Brain microvascular endothelial cell (primary cell): ENCODE measurements at places on chromosomes 6 and 20.

GRCh38 chr6:49743429-49743828, 759 bp downstream of the CRISP3 start:
- DNase-seq = no peak

DNA sequence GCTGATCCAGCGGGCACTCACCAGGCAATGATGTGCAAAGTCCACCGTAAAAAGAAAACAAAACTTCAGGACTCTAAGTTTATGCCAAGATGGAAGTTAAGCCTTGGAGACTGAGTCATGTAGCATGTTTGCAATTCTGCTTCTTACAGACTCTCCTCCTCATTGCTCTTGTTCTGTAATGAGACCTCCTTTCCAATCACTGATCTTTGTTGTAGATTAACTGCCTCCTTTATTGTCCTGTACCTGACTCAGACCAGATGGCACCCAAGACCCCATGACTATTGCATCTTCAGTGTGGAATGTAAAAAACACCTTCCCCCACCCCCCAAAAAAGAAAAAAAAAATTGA, 11.2 kb downstream of the NEU1 start:
- no peak for DNase-seq

DNA sequence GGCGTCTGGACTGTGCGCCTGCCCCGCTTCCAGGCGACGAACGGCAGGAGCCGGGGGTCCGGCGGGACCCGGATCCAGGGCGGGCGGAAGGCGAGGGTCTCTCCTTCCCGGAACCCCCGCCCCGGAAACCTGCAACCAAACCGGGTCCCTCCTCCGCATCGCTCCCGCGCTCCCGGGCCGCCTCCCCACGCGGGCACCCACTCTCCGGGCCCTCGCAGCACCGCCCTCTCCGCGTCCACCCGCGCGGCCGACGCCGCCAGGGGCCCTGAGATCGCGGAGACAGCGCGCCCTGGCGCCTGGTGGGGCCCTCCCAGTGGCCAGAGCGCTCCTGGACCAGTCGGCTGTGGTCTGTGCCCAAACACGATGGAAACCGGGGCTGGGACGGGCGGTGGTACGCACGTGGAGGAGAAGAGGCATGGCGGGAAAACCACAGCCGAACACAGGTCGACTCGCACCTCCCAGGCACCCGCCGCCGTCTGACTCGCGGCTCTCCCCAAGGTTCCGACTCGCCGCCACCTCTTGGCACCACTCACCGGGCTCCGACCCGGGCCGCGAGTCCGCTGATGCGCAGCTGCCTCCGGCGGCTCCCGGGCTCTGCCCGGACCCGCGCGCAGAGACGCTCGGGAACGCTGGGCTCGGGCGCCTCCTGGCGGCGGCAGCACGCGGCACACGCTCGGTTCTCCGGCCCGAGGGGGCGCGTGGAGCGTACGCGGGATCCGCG, 7.9 kb downstream of the NKX2-2 start:
- DNase-seq = no peak

- no peak for DNase-seq
Observed at GRCh38 chr6:32685603-32686002, 19.1 kb upstream of the HLA-DQB1 start.

DNA sequence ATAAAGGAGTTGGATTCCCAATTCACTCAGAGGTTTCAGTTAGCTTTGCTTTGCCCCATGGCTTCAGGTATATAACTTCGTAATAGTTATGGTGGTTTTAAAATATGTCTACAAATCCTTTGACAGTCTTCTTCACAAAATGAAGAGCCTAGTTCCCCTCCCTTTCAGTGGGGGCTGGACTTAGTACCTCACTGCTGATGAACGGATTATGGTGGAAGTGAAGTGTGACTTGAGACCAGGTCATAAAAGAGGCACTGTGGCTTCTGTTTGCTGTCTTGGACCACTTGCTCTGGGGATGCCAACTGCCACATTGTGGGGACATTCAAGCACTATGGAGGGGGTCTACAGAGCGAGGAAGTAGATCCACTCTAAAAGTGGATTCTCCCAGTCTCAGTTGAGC, 47.5 kb upstream of the NUP153 start:
- DNase-seq = no peak

- no peak for DNase-seq
Observed at GRCh38 chr20:36850759-36851158, 25.2 kb upstream of the TLDC2 start.

DNA sequence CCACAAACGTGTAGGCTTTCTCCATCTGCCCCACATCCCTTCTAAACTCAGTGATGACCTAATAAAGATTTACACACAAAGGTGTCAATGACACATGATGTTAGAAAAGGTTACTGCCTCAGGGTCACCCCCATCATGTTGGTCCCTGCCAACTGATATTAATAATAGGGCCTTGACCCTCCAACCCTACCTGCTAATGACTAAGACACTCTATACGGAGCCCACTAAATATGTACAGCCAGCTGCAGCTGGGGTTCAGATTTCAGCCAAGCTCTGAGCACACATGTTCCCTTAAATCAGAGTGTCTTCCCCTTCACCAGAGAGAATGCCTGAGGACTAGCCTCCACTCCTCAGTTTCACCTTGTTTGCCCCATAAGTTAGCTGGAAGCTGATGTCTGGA, 67.4 kb upstream of the SNRPB2 start:
- DNase-seq = no peak

DNA sequence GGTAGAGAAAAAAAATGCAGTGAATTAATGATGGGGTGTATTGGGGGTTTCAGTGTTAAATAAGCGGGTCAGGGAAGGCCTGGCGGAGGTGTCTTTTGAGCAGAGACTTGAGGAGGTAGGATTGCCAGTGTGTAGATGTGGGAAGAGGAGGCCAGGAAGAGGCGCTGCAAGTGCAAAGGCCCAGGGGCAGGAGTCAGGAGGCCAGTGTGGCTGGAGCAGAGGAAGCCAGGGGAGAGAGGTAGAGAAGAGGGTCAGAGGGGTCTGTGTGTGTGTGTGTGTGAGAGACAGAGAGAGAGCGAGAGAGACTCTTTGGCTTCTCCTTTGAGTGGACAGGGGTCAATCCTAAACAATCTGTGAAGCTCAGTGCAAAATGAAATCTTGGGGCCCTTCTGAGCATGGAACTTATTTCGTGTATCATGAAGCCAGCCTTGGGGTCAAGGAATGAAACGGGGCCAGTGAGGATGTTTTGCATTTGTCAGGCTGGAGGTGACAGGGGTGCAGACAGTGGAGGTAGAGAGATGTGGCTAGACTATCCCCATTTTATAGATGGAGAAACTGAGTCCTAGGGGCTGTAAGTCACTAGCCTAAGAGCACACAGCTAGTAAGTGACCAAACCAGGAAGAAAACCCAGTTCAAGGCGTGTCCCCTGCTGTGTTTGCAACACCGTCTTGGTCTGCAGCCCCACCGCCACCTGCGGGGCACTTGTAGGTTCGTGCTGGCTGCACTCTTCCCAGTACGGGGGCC, 9.7 kb upstream of the IP6K3 start:
- DNase-seq = no peak

DNA sequence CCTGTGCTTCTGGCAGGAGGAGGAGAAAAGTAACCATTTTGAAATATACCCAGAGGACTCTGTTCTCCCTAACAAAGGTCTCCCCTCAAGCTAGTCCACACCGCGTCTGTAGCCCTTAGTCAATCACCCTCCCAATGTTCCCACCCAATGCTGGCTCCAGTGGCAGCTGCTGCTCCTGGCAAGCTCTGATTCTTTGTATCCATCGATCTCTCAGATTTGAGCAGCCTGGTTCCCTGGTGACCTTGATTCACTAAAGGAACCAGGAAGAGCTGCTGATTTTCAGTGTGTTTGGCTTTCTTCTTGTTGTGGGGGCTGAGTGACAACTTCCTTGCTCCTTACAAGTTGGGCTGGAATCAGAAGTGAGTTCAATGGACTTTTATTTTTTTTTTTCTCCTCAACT, 68.5 kb downstream of the FOXC1 start:
- DNase-seq = no peak

DNA sequence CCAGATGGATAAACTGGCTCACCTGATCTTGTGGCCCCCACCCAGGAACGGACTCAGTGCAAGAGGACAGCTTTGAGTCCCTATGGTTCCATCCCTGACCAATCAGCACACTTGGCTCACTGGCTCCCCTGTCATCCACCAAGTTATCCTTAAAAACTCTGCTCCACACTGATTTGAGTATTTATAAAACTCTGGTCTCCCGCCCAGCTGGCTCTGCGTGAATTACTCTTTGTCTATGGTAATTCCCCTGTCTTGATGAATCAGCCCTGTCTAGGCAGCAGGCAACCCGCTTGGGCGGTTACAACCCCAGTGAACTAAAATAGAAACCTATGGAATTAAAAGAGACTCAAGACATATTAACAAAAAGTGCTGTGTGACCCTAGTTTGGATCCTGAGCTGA, 38.1 kb upstream of the CD83 start:
- peak; percentile 57 for DNase-seq

DNA sequence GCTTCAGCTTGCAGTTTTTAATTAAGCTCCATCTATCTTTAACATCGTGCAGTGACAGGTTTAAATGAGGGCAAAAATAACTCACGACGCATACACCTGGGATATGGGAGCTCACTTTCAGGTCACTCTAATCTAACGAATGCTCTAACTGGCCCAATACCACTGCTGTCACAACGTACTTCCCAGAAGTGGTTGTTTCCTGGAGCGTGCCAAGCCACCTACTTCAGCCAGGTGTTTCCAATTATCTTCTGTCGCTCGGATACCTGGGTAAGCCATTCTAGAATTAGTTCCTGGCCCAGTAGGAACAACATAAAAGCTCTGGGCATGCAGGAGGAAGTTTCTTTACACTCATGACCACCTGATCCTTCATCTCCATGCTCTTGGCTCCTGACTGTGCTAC, 147.4 kb downstream of the FOXC1 start:
- DNase-seq = no peak

DNA sequence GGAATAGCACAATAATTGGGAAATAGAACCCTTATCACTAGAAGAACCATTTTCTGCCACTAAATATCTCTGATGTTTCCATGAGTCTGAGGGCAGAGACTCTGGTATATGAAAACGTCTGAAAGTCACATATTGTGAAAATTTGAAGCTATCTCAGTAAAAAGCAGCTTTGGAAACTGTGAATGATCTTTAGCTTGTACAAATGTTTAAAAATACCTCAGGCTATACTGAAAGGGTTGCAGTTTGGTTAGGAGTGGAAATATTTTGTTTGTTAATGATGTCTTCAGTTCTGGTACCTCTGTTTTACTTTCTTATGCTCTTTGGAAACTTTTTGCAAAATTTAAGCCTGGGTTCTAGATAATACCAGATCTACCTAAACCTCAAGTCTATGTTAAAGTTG, 135.0 kb downstream of the SLC16A10 start:
- no peak for DNase-seq

DNA sequence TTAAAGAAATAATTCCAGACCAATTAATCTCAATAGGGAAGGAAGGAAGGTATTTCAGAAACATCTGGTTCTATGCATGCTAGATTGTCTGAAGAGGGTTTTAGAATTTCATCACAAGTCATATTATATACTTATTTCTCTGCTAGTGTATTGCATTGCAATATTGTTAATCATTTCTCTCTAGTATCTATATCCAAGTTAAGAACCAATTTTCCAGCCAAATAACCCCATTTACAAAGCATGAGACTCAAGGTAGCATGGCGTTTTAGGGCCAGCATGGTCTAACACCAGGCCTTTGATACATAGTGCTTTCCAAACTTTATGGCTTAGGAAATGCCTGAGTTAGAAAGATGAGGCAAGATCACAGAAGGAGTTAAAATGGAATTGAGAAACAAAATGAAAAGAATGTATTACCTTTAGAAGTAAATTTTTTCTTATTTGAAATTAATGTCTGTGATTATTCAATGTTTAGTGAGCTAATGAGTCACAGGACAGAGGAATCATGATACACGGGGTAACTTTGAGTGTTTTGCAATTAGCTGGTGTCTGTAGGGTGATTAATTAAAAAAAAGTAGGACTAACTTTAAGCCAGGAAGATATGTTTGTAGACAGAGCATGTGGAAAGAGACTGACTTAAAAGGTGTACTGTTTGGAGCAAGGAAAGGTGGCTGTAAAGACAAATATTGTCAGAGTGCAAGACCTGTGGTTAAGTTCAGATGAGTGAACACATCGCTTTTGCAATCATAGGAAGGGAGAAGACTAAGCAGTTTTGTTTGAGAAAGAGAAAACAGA, 1006.2 kb upstream of the CITED2 start:
- no peak for DNase-seq

DNA sequence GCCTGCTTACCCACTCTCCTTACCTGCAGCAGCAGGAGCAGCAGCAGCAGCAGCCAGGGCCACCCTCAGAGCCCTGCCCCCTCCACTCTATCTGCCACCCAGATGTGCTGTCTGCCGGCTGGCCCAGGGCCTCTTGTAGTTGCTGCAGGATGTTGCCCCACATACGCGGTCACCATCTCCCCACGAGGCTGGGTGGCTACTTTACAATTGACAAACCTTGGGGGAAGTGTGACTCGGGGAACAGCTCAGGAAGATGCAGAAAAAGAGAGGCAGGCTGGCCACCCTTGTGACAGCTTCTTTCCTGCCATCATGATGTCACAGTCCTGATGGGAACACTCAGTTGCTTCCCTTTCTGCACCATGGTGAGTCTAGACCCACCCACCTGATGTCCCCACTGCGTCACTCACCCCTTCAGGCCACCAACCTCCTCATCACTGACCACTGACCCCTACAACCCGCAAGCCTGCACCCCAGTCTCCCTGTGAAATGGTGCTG, 14.5 kb downstream of the TREM1 start:
- DNase-seq = no peak

GRCh38 chr6:136524936-136525413, 25.2 kb downstream of the MAP7 start:
- no peak for DNase-seq

GRCh38 chr6:89789980-89790379, 29.6 kb downstream of the MDN1 start:
- no peak for DNase-seq

DNA sequence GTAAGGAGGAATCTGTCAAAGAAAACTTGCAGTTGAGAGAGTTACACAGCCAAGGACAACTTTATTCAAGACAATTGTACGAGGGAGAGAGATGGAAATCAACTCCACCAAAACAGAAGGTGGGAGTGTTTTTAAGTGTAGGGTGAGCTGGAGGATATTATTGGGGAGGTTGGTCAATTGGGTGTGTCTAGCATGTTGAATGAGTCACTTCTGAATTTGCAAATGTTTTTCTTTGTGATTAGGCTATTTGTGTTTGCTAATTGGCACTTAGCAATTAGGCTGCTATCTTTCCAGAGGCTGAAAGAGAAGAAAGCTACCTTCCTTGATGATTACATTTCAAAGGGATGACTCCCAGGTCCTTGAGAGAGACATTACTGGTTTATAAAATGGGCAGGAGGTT, 441.1 kb downstream of the MEI4 start:
- no peak for DNase-seq

- DNase-seq = peak; percentile 14
Observed at GRCh38 chr6:89564752-89565427, 73.7 kb downstream of the LYRM2 start.

- no peak for DNase-seq
Observed at GRCh38 chr6:132490024-132490423, 22.9 kb downstream of the STX7 start.

DNA sequence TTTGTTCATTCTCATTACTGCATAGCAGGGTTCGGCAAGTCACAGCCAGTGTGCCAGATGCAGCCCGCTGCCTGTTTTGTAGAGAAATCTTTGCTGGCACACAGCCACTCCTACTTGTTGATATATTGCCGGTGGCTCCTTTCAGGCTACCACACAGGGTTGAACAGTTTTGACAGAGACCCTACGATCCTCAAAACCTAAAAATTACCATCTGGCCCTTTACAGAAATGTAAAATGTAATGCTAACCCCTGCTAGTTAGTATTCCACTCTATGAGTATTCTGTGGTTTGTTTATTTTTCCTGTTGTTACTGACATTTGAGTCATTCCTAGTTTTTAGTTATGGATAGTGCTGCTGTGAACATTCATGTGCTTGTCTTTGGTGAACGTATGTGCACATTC, 11.5 kb downstream of the DHX35 start:
- peak; percentile 21 for DNase-seq

- no peak for DNase-seq
Observed at GRCh38 chr6:158999154-158999665, 792 bp downstream of the RSPH3 start.
